Progenitor cell of endocrine pancreas (in vitro differentiated cells): ENCODE measurements at places on chromosomes 16 and 17. TPM values are rescaled to one million over a fixed set of nuclear protein-coding genes. Genes with fewer than 3 reads are reported as not detected.

Gene CDR2L
- total RNA-seq, result 17.2 and 17.8 TPM in 2 replicates

Gene MYL4
- total RNA-seq, result 0.86 and 1.1 TPM in 2 replicates

Gene EIF4A3
- 83.6 and 86.8 TPM in 2 replicates for total RNA-seq

Gene KSR1
- total RNA-seq, result 66.2 and 70.1 TPM in 2 replicates

Gene FKBP10
- 154 and 155 TPM in 2 replicates for total RNA-seq

Gene CDRT15
- not detected in 2 replicates for total RNA-seq

Gene RNF112
- 1.1 and 1.3 TPM in 2 replicates for total RNA-seq
